ENCODE measurements at places on chromosomes 11 and 22.
A peak's percentile ranks its signal among the peaks of the same experiment; 100 is the strongest.

DNA sequence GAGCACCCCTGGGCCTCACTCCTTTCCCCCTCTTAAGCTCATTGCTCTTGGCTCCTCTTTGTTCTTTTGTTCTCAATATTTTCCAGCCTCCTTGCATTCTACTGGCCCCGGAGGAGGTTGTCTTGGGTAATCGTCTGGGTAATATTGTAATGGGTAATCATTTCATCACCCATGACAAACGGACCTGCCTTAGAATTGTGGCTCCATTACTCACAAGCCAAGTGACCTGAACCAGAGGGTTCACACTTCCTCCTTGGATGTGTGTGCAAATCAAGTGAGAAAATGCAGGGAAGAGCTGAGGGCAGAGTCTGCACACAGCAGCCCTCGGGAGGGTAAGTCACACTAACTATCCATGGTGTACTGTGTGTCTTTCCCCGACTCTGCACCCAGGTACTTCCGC, 305.0 kb downstream of the BUD13 start:
- no peak for DNase-seq

DNA sequence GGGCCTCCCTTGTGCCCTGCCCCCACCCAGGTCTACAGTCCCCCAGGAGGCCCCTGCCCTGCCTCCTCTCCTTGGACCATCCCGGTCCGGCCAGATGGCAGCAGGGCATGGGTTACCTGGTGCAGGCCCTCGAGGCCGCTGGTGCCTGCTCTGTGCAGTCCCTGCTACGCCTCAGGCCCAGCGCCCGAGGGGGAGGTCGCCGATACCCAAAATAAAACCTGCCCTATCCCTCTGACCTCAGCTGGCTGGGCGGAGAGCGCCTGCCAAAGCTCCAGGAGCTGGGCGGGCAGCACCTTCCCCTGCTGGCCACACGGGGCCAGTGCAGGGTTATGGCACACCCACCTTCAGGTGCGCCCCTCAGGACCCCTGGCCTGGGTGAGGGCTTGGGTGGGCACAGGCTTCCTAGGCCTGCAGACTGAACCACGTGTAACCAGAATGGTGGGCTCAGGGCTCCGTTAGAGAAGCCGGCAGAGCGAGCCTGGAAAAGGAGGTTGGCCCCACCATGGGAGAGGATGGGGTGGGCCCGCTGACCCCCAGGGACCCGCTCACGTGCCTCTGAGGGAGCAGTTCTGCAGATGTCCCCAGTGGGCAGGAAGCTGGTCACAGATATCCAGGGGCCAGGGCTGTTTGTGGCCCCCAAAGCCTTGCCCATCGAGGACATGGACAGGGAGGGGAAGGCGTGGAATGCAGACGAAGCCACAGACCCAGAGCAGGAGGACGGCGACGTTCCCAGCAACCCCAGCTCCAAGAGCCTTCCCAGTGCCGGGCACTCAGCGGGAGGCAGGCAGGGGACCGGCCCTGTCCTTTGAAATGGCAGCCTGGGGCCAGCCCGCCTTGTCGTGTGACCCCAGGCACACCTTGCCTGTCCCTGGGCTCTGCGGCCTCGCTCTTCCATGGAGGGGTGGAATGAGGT, 1.7 kb upstream of the TNNT3 start:
- peak; percentile 51 for DNase-seq

GRCh38 chr11:26993965-26994457, at the start of gene FIBIN:
FIBIN (plus strand) TSS chr11:26994112; CDS start chr11:26994527, 415 bp downstream.
- peak; percentile 82 for DNase-seq

- DNase-seq: no peak
Observed at GRCh38 chr11:111531136-111531535, 9.4 kb upstream of the LAYN start.

DNA sequence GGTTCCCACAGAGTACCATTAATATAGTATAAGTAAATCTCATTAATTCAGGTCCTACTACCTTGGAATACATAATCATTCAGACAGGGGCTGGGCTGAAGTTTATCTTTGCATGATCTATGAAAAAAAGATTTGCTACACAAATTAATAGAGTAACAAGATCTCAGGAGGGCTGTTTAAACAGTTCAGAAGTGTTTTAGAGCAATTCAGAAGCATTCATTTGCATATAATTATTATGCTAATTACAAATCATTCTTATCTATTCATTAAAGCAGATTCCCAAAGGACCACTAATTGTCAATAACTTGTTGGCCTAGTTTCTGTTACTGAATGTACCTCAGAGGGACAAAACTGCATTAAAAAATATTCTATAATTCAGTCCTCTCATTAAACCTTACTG, 40.5 kb downstream of the PITPNB start:
- DNase-seq: no peak

GRCh38 chr11:15216678-15217077, 102.0 kb downstream of the INSC start:
- DNase-seq: no peak

Data from femur (tissue), 1 donor.